ENCODE measurements at places on chromosomes 12 and 14.

- no peak for DNase-seq
Observed at GRCh38 chr12:53625373-53625945, 723 bp downstream of the ATF7 start.

GRCh38 chr12:131061041-131061806 is 107.5 kb downstream of the ADGRD1 start:
- no peak for DNase-seq

- DNase-seq: no peak
Observed at GRCh38 chr12:84696908-84697540, 215.6 kb downstream of the SLC6A15 start.

- DNase-seq: no peak
Observed at GRCh38 chr14:36383767-36384431, 63.5 kb upstream of the MBIP start.

DNA sequence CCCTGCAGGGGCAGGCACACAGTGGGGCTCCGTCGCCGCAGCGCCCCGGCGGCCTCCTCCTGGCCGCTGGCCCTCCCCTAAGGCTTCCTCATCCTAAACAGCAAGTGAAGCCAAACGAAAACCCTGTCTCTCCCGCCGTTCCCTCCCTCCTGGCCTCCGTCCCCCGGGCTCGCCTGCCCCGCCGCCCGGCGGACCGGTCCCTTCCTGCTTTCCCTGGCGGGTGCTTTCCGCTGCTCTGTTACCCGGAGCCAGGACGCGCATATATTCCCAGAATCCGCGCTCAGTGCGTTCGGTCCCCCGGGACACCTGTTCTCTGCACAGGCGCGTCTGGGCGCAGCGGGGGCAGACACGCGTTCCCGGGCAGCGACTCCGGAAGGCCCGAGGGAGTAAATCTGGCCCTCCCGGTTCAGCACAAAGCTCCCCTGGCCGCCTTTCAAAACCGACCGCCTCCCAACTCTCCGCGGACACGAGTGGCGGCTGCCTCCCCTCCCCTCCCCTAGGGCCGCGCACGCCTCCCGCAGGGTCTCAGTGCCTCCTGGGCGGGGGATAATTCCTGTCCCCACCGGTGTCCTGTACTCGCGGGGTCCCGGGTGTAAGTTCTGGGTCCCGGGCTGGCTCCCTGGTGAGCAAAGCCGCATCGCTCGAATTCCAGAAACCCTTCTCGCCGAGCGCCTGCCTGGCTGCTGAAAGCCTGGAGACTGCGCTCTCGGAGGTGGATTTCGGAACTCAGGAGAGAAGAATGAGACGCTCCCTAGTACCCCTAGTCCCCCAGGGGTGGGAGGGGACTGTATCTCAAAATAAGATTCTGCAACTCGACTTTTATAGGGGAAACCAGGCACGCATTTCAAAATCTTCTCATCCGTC is 21.4 kb upstream of the CEP170B start:
- DNase-seq: no peak

DNA sequence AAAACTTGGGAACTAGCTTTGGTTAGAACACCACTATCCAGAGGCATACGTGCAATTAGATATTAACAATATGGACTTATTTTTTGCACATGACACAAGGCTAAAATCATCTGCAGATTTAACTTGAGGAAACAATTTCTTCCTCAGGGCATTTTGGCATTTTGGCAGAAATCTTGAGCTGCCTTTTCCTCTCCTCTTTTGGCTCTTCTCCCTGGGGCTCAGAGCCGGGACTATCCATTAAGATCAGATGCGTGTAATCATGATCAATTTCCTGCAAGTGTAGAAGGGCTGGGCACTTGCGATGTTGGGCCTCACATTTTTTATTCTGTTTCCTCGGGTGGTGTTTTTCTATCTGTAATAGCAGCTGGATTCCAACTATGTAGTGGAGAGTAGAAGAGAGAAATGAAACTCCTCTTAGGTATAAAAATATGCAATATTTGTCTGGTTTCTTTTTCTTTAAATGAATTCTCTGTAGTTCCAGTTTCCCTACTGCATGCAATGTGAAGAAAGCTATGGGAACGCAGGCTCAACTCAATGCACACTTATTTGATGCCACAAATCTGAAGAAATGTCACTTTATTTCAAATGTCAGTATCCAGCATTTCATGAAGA is 1010.8 kb downstream of the FLRT2 start:
- DNase-seq: no peak

DNA sequence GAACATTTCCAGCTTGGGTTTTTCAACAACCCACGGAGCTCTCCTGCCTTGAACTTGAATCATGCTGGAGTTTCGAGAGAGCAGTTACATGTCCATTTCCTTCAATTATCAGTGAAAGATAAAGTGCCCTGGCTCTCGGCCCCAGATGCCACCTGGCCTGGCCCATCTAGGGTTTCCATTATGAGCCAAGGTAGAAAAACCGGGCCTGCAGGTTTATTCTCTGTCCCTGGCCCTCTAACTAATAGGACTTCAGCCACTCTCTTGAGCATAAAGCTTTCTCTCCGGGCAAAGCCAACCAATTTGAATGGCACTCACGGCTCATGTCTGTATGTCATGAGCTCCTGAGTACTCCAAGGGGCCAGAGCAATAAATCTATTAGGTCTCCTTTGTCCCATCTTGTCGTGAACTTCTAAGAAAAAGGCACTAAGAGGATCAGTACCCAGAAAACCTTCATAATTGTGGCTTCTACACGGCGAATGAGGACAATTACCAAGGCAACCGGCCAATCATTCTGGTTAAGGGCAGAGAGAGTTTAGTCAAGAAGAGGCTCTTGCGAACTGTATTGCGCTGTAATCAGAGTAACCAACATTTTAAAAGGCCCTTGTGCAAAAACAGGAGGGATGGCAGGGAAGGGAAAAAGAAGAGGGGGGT is 392.3 kb downstream of the MED13L start:
- DNase-seq: no peak

DNA sequence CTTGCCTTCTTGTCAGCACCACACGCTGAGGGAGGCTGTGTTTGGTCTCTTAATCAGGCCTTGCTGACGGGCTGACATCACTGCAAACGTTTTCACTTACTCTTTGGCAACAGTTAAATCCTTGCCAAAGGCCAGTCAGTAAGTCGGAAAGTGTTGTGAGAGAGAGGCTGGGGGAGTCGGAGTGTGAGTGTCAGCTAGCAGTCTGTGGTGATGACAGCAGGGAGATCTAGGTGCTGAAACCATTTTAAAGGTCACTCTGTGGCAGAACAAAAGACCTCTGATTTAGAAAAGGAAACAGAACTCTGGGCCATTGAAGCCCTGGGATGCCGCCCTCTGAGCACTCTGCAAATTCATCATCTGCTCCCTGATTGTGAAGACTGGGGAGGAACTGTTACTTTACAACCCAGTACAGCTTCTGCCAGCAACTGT is 143.5 kb downstream of the PAX9 start:
- DNase-seq: peak; percentile 61

DNA sequence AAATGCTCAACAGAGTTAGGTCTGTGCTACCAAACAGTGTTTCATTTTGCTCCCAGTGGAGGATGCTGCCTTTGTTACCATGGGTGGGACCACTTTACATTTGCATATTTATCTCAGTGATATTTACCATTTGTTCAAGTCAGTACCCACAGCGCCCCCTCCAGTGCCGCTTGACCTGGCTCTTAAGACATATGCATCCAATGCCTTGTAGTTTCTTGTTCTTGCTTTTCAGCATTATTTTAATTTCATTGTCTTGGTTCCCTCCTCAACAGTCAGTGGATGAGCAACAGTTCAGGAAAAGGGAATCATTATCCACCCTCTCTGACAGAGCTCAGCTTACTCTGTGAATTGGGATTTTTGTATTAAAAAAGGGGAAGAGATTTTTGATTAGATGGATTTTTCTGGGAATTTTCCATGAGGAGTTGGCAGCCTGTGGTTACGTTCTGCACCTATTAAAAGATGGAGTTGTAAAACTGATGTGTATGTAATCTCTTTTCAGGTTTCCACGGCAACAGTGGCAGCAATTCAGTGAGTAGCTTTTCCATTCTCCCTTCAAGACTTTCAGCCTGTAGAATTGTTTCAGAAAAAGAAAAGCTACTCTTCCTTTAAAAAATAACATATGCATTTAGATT is 240.5 kb upstream of the DAAM1 start:
- no peak for DNase-seq

GRCh38 chr12:103840876-103841689 is at the start of gene NT5DC3:
NT5DC3 (minus strand) TSS chr12:103841234; CDS start chr12:103841156, 78 bp downstream.
- DNase-seq: peak; percentile 29

GRCh38 chr12:131865180-131865875 is 29.1 kb upstream of the ULK1 start:
- no peak for DNase-seq

DNA sequence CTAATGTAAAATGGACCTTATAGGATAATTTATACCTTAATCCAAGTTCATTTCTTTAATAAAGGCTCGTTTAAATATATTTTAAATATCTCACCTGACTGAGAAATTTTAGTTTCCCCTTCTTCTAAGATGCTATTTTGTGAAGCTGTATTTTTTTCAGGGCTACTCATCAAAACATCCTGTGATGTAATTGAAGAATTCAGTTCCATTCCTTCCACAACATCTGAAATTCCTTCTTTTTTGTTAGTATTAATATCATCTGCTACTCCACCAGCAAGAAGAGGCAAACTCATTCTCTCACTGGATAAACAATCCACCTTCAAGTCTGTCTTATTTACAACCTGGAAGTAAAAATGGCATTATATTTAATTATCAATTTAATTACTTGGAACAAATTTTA is 22.5 kb downstream of the LGALS3 start:
- no peak for DNase-seq

DNA sequence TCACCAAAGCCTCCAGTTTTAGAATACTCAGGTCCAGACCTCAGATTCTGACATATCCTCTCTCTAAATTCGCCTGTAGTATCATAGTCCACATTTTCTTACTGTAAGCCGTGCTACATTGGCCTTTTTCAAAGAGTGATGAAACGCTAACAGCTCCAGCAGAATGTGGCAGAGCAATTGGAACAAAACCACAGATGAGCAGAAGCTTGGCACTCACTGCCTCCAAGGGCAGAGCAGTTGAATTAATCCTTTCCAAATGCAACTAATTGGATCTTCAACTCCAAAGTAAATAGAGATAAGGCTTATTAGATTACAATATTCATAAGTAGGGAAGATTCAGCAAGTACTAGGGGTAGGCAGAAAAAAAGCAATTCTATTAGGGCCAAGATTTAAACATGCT is 128.3 kb downstream of the SLC35F4 start:
- no peak for DNase-seq

- peak; percentile 51 for DNase-seq
Observed at GRCh38 chr12:63882844-63883243, 38.3 kb downstream of the SRGAP1 start.

DNA sequence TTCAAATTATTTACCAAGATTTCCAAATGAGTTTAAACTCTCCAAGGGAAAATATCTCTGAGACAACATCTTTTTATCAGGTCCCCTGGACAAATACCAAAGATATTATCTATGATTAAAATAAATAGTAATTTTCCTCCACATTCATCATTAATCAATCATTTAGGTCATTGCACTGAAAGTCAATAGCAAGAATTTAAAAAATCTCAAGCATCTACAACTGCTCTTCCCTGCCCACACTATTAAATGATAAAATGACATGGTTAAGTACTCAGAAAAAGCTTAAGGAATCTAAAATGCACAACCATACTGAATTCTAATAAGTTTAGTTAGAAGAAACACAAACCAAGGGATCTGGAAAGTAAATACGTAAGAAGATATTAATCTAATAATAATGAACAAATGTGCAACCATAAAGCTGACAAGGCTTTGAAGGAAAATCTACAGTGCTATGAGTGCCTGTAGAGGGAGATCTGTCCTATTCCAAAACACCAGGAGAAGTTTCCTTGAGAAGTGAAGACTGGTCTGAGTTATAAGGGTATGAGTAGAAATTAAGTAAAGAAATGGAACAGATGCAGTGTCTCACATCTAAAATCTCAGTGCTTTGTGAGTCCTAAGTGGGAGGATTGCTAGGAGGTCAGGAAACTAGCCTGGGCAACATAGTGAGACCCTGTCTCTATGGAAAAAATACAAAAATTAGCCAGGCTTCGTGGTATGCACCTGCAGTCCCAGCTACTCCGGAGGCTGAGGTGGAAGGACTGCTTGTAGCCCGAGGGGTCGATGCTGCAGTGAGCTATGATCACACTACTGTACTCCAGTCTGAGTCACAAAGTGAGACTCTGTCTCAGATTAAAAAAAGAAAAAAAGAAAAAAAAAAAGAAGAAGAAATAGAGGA is 19.2 kb downstream of the INTS13 start:
- no peak for DNase-seq

- DNase-seq: no peak
Observed at GRCh38 chr12:49555631-49556390, 12.1 kb downstream of the MCRS1 start.

DNA sequence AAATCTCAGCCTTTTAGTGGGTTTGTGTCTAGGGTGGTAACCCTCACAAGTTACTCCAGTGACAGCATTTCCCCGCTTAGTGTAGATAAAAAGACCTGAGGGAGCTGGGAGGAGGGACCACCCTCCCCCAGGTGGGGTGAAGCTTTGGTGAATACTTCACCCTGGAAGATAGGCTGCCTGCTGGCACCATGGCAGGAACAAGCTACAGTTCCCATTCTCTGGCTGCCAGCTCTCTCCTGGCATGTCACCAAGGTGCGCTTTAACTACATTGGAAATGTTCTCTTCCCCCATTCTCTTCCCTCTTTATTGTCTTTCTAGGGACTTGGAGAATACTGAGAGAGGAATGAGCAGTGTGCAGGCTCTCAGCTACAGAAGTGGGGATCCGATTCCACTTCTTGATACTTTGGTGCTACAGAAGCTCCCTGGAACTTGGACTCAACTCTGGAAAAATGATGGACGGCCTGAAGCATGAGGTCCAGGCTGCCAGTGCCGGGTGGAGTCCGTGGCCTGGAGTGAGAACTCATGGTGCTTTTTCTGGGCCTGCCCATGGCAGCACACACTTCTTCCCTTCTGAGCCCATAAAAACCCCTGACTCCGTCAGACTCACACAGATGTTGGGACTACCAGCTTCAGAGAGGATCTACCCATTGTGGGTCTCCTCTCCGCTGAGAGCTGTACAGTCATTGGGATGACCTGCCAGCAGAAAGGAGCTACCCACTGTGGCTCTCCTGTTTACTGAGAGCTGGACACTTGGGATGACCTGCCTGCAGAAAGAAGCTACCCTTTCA is 198.0 kb downstream of the ADGRD1 start:
- no peak for DNase-seq

DNA sequence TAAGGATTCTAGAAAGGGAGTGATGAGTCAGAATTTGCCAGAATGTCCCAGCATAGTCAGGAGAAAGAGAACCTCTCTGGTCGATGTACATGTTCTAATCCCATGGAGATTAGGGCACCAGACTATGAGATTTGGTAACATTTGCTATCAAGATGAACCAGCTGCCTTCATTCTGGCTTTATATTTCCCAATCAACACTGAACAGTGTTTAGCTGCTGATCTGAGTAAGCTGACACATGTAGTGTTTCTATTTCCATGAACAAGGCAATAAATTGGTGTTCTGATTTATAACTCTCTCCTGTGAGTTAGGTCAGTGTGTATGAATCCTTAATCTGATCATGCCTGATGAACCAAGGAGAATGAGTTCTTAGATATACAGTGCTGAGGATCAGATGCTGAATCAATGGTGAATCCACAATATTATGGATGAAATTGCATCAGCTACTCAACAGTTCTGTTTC is 158.0 kb upstream of the AMIGO2 start:
- DNase-seq: no peak

GRCh38 chr12:88854260-88854659 is 274.0 kb upstream of the KITLG start:
- no peak for DNase-seq

Measured in SHP77 treated with DMSO at 0.1 percent for 48 hours (cell line).